ENCODE measurements at places on chromosomes 5 and 9. TPM values are rescaled to one million over a fixed set of nuclear protein-coding genes. Genes with fewer than 3 reads are reported as not detected.

Gene SEMA5A
- total RNA-seq, result 75.8 TPM

Gene ANXA2R
- total RNA-seq, result 1.2 TPM

Gene OR1J2
- total RNA-seq, result not detected

DNA sequence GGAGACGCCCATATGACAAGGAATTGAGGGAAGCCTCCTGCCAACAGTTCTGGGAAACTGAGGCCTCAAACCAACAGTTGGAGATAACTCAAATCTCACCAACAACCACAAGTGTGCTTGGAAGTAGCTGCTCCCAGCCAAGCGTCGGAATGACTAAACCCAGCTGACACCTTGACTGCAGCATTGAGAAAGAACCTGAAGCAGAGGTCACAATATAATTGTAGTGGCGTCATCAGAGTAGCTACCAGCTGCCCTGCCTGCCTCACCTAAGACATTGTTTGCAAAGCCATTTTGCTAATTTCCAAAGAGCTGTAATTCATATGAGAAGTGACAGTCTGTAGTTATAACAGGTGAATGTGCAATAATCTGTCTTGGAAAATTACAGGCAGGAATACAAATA, 40.8 kb upstream of the ANKRD31 start:
- DNase-seq, result no peak

Data from cardiac septum (tissue), 1 donor.